ENCODE measurements at places on chromosomes 1 and 21. TPM values are rescaled to one million over a fixed set of nuclear protein-coding genes. Genes with fewer than 3 reads are reported as not detected.

The CRNN gene
- not detected for total RNA-seq

DNA sequence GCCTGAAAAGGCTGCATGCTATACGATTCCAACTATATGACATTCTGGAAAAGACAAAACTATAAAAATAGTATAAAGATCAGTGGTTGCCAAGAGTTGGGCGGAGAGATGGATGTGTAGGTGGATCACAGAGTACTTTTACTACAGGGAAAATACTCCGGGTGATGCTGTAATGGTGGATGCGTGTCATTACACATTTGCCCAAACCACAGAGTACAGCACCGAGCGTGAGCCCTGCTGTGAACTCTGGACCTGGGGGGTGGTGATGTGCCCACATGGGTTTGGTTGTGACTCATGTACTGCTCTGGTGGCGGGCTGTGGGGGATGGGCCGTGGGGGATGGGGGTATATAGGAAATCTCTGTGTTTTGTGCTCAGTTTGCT is 162.7 kb upstream of the COL6A1 start:
- no peak for DNase-seq

- no peak for DNase-seq
Measured at GRCh38 chr1:89203166-89203565, 4.4 kb upstream of the GBP4 start.

DNA sequence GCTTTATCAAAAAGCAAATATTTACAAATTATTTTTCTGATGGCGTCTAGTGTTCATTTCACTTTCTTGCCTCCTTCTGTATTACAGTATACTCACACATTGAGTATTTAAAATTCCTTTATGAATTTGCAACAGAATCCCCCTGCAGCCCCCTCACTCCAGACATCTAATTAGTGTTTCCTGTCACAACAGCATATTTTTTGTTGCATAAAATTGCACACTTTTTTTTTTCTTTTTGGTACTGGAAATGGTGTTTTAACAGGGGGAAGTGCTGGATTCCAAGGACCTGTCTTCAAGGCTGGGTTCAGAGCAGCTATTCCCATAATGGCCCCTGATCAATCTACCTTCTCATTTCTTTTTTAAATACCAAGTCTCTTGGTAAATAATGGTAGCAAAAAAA is 184.3 kb upstream of the HMCN1 start:
- no peak for DNase-seq

DNA sequence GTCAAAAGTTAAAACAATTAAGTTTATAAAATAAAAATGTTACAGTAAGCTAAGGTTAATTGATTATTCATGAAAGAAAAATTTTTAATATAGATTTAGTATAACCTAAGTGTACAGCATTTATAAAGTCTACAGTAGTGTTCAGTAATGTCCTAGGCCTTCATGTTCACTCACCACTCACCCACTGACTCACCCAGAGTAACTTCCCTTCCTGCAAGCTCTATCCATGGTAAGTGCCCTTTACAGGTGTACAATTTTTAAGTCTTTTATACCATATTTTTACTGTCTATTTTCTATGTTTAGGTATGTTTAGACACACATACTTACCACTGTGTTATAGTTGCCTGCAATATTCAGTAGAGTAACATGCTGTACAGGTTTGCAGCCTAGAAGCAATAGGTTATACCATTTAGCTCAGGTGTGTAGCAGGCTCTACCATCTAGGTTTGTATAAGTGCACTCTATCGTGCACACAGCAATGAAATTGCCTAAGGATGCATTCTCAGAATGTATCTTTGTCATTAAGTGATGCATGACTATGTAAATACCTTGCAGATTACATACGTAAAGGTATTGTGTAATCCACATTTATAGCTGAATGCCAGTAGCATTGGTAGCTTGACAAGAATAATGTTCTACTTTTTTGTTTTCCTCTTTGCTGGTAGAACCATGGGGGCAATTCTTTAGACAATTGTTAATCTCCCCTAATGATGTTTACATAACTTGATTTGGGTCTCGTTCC is 35.7 kb upstream of the GPR88 start:
- no peak for DNase-seq

The OR2L8 gene
- total RNA-seq = not detected

GRCh38 chr1:209692296-209692695 is 12.3 kb upstream of the HSD11B1 start:
- no peak for DNase-seq

The LHX8 gene
- total RNA-seq = not detected

- DNase-seq = no peak
Measured at GRCh38 chr1:162327144-162327787, 49.4 kb downstream of the SPATA46 start.

GRCh38 chr1:197393105-197393504 is 125.1 kb downstream of the CRB1 start:
- DNase-seq = no peak

The IKBKE gene
- total RNA-seq = 9.9 TPM

GRCh38 chr1:2024451-2024850 is 5.3 kb downstream of the GABRD start:
- no peak for DNase-seq

The FAM72A gene
- 6.2 TPM for total RNA-seq

The LCE2B gene
- not detected for total RNA-seq

The ANGPTL3 gene
- total RNA-seq = not detected

Data from mesenteric fat pad (tissue), 1 donor.